CD4-positive, alpha-beta T cell treated with Interleukin-10 for 1 hour (primary cell): ENCODE measurements at places on chromosomes 13 and 19.

DNA sequence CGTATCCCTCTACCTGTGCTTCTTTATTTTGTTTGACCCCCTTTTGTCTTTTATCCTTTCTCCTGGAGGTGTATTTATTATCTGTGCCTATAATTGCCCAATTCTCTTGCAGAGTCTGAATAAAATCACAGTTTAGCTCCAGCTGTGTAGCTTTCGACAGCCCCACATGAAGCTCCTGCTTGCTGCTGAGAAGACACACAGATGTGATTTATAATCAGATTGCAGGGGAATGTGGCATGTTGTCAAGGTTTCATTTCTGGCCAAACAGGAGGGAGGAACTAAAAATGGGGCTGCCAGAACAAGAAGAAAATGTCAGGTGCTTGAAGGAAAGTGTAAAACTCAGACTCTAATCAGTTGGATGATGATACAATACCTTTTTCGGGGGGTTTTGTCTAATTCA is 22.7 kb downstream of the CCNA1 start:
- DNase-seq, result no peak

- DNase-seq, result no peak
Observed at GRCh38 chr19:30393046-30393445, 20.9 kb downstream of the ZNF536 start.

- no peak for DNase-seq
Observed at GRCh38 chr13:112854321-112854720, 114.7 kb upstream of the MCF2L start.

DNA sequence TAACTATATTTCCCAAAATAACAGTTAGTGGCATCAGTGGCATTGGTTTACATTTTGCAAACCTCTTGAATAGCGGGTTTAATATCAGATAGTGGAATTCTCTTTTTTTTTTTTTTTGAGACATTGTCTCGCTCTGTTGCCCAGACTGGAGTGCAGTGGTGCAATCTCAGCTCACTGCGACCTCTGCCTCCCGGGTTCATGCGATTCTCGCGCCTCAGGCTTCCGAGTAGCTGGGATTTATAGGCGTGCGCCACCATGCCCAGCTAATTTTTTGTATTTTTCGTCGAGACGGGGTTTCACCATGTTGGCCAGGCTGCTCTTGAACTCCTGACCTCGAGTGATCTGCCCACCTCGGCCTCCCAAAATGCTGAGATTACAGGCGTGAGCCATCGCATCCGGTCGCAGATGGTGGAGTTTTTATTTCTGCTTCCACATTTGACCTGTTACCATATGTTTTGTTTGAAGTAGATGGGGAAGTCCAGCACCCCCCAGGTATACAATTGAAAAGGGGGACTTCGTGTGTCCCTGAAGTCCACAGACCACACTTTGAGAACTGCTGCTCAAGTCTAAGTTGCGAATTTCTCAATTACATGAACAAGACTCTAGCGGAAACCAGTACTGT is 40.5 kb upstream of the XPO4 start:
- DNase-seq, result no peak

- DNase-seq, result no peak
Observed at GRCh38 chr13:59721926-59722910, 441.5 kb downstream of the DIAPH3 start.

GRCh38 chr19:48355365-48355954 is 8.3 kb downstream of the TMEM143 start:
- no peak for DNase-seq

DNA sequence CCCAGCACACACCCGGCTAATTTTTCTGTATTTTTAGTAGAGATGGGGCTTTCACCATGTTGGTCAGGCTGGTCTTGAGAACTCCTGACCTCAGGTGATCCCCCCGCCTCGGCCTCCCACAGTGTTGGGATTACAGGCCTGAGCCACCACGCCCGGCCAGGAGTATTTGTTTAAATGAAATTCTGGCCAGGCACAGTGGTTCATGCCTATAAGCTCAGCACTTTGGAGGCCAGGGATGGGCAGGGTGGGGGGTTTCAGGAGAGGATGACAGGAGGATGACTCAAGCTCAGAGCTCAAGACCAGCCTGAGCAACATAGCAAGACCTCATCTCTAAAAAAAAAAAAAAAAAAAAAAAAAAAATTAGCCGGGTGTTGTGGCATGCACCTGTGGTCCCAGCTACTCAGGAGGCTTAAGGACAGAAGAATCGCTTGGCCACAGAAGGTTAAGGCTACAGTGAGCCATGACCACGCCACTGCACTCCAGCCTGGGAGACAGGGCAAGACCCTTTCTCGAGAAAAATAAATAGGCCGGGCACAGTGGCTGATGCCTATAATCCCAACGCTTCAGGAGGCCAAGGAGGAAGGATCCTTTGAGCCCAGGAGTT is 8.2 kb upstream of the DHDH start:
- DNase-seq, result no peak

GRCh38 chr19:14542711-14543328 is 13.4 kb downstream of the TECR start:
- DNase-seq, result no peak

DNA sequence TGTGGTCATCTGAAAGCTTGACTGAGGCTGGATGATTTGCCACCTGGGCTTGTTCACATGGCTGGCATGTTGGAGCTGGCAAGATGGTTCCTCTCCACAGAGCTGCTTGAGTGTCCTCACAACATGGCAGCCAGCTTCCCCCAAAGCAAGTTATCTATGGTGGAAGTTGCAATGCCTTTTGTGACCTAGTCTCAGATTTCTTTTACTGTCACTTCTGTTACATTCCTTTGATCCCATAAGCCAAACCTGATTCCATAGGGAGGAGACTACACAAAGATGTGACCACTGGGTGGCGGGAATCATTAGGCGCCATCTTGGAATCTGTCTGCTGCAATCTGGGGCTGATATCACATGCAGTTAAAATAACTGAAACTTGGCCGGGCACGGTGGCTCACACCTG is 17.5 kb upstream of the LMTK3 start:
- no peak for DNase-seq

DNA sequence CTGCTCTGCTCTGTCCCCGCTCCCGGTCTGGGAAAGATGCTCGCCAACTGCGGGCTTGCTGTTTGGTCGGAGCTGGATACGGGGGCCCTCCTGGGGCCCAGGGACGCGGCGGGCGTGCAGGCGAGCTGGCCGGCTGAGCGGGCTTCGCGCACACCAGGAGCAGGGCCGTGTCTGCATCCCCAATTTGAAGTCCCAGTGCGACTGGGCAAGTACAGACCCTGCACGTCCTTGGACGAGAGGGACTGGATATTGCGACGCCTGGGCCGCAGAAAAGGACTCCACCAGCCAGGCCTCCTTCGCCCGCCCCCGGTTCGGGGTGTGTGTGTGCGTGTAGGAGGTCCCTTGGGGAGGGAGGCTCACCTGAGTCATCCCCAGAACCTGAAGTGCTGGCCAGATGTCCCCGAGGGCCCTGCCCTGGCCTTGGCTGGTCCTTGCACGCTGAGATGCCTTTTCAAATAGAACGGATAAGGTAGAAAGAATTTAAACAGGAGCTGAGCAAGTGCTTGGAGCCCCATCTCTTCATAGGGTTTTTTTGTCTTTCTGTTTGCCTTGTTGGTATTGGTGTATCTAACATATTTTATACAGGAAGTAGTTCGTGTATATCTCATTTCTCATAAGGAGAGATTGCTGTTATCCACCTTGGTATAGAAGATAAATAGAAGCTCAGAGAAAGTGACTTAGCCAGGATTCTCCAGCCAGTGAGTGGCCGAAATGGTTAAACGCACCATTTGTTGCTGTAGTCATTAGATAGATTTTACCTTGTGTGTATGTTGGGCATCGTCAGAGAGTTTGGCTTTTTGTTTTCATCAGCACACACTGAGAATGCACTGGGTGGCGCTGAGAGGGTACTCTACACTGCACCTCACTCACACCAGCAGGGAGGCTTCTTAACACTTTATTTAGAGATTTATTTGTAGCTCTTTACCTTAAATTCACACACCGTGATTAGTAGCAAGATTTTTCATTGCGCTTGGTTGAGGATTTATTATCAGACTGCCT is 1.1 kb downstream of the NAXD start:
- DNase-seq, result peak; percentile 38

- DNase-seq, result no peak
Observed at GRCh38 chr13:19663416-19663979, 30.0 kb downstream of the MPHOSPH8 start.

DNA sequence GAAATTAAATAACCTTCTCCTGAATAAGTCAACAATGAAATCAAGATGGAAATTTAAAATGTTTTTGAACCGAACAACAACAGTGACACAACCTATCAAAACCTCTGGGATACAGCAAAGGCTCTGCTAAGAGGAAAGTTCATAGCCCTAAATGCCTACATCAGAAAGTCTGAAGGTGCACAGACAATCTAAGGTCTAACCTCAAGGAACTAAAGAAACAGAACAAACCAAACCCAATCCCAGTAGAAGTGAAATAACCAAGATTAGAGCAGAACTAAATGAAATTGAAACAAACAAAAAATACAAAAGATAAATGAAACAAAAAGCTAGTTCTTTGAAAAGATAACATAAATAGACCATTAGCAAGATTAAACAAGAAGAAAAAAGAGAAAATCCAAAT is 9.0 kb downstream of the UGGT2 start:
- DNase-seq, result no peak

DNA sequence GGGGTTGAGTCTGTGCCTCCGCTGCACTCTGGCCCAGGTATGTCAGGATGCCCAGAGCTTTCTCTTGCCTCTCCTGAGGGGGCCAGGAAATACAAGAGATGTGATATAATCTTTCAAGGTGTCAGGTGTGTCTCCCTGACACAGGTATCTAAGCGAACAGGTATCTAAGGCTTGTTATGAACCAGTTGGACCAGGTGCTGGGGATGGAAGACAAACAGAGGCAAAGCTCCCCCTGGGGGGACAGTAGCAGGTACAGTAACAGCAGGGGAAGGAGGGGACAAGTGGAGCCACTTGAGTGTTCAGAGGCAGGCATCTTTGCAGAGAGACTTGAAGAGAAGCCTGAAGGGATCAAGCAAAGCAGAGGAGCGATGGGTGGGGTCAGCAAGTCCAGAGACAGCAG is 2.6 kb downstream of the LENG1 start:
- no peak for DNase-seq
